ENCODE measurements at places on chromosomes 16 and 17. TPM values are rescaled to one million over a fixed set of nuclear protein-coding genes. Genes with fewer than 3 reads are reported as not detected.

- no peak for DNase-seq
- no peaks in the 10 kb centered on the region for H3K27me3 ChIP-seq
- H3K4me1 ChIP-seq: peaks cover 13% of the 10 kb centered on the region
These were observed 71.5 kb downstream of the RGS9 start for GRCh38 chr17:65208717-65209116.

The TBC1D26 gene
- total RNA-seq: not detected

The SUPT6H gene
- total RNA-seq: 25.9 TPM

DNA sequence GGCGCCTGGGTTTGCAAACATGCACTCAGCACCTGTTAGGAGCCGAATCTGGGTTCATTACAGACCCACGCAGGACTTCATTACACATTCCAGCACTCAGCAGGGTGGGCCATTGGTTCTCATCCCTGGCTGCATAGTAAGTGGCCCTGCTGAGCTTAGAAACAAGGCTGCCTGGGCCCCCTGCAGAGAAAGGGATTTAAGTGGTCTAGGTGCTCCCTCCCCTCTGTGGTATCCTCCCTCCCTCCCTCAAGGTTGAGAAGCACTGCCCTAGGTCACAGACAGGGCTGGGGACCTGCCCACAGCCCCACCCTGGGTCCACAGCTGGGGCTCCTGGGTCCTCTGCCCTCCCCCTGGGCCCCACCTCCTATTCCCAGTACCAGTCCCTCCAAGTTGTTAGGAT is 28.3 kb downstream of the WNT3 start:
- no peaks in the 10 kb centered on the region for H3K4me1 ChIP-seq
- no peak overlapping the region for H3K27ac ChIP-seq
- peaks cover 40% of the 10 kb centered on the region for H3K27me3 ChIP-seq
- H3K4me3 ChIP-seq: no peak overlapping the region
- no peaks in the 10 kb centered on the region for H3K36me3 ChIP-seq
- DNase-seq: no peak

The NPIPA3 gene
- 0.13 TPM for total RNA-seq

GRCh38 chr17:13182450-13182849 is 164.6 kb upstream of the ELAC2 start:
- no peaks in the 10 kb centered on the region for H3K36me3 ChIP-seq
- H3K4me1 ChIP-seq: no peaks in the 10 kb centered on the region
- H3K4me3 ChIP-seq: no peak overlapping the region
- no peaks in the 10 kb centered on the region for H3K27me3 ChIP-seq
- no peak for DNase-seq

The CMTM2 gene
- not detected for total RNA-seq

The MYO15A gene
- not detected for total RNA-seq

The TMEM92 gene
- total RNA-seq: not detected

DNA sequence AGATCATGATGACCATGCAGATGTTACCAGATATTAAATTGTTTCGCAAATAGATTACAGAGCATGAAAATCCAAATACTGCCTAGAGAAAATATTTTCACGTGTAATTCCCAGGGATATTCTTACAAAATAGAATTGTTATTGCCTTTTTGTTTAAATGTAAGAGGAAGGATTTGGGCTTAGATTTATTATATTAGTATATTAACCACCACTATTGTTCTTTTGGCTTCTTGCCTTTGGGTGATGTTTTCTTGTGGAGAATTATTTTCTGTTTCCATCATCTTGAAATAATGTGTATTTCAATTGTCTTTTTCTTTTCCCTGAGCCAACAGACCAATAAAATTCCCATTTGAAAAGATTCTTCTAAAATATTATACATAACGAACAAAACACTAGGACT is 109.7 kb upstream of the NUDT7 start:
- H3K4me3 ChIP-seq: no peak overlapping the region
- no peaks in the 10 kb centered on the region for H3K27me3 ChIP-seq
- no peak overlapping the region for H3K27ac ChIP-seq
- no peaks in the 10 kb centered on the region for H3K4me1 ChIP-seq

DNA sequence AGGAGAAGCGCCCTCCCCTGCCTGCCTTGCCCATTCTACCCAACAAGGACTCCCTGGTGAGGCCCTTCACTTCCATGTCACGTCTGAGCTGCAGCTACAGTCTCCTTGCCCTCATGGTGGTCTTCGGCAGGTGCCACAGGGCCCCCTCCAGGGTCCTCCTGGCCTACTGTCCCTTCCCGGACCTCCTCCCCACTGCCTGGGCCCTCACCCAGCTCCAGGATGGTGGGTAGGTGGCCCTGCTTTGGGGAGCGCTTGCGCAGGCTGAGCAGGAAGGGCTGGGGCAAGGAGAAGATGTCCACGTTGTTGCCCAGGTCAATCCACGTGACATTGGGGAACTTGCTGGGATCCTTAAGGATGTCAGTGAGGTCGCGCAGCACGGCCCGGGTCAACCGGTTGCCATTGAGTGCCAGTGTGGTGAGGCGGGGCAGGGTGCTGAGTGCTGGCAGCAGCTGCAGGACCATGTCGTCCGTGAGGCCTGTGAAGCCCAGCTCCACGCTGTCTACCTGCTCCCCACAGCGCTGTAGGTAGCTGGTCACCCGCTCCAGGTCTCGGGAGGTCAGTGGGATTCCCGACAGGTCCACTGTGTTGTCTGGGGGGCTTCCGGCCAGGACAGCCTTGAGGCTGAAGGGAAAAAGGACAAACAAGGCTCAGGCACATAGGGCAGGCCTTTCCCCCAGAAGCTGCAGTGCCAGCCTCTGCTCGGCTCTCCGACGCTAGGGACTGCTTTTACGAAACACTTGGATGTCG is 28.3 kb downstream of the TRPV2 start:
- peaks cover 93% of the 10 kb centered on the region for H3K36me3 ChIP-seq
- H3K27me3 ChIP-seq: no peaks in the 10 kb centered on the region
- H3K4me1 ChIP-seq: peaks cover 45% of the 10 kb centered on the region

The PRDM7 gene
- not detected for total RNA-seq

GRCh38 chr17:52148969-52149351 is 9.6 kb downstream of the CA10 start:
- peak; percentile 28 for DNase-seq
- H3K4me1 ChIP-seq: peaks cover 46% of the 10 kb centered on the region
- H3K27ac ChIP-seq: peak overlapping the region; percentile 77
- peaks cover 3% of the 10 kb centered on the region for H3K27me3 ChIP-seq

The TUBG2 gene
- total RNA-seq: 0.92 TPM

GRCh38 chr17:70332356-70333210 is 163.3 kb downstream of the KCNJ2 start:
- H3K27ac ChIP-seq: no peak overlapping the region
- no peak for DNase-seq
- H3K27me3 ChIP-seq: no peaks in the 10 kb centered on the region
- H3K36me3 ChIP-seq: no peaks in the 10 kb centered on the region
- H3K4me1 ChIP-seq: no peaks in the 10 kb centered on the region

- no peak overlapping the region for H3K4me3 ChIP-seq
- H3K36me3 ChIP-seq: no peaks in the 10 kb centered on the region
- no peak overlapping the region for H3K27ac ChIP-seq
- peaks cover 19% of the 10 kb centered on the region for H3K27me3 ChIP-seq
- H3K4me1 ChIP-seq: peaks cover 9% of the 10 kb centered on the region
These were observed 108.5 kb upstream of the XYLT1 start for GRCh38 chr16:17578981-17579874.
